ENCODE measurements at places on chromosomes 16 and 17. TPM values are rescaled to one million over a fixed set of nuclear protein-coding genes. Genes with fewer than 3 reads are reported as not detected.

Gene ESRP2
- total RNA-seq, result not detected

Gene NECAB2
- not detected for total RNA-seq

Gene GAST
- not detected for total RNA-seq

Gene TEKT5
- not detected for total RNA-seq

Gene C1QTNF8
- total RNA-seq, result not detected

Gene PNMT
- total RNA-seq, result not detected

Gene SPATA32
- not detected for total RNA-seq

Gene ITGA2B
- total RNA-seq, result not detected

Gene DCUN1D3
- 14.0 TPM for total RNA-seq

DNA sequence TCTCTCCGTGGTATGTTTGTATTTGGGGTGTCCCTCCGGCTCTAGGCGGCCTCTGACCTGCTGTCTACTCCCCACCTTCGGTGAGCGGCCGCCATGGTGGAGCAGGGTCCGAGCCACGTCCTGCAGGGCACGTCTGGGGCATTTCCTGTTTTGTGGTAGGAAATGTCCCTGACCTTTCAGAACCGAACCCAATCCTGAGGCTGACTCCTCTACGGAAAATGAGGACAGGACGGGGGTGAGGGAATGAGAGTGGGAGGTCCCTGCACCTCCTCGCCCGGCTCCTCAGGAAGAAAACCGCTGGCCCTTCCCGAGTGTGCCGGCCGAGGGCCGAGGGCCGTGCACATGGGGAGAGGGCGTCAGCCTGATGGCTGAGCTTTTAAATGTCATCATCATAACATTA lies 45.8 kb downstream of the WDR45B start:
- H3K27me3 ChIP-seq, result no peaks in the 10 kb centered on the region
- H3K36me3 ChIP-seq, result peaks cover 88% of the 10 kb centered on the region
- peaks cover 20% of the 10 kb centered on the region for H3K4me1 ChIP-seq
- no peak for DNase-seq
- no peak overlapping the region for H3K27ac ChIP-seq

GRCh38 chr17:43614561-43614960 lies 47.2 kb downstream of the MEOX1 start:
- H3K27me3 ChIP-seq, result no peaks in the 10 kb centered on the region
- no peaks in the 10 kb centered on the region for H3K36me3 ChIP-seq
- H3K4me1 ChIP-seq, result no peaks in the 10 kb centered on the region
- no peak overlapping the region for H3K27ac ChIP-seq

DNA sequence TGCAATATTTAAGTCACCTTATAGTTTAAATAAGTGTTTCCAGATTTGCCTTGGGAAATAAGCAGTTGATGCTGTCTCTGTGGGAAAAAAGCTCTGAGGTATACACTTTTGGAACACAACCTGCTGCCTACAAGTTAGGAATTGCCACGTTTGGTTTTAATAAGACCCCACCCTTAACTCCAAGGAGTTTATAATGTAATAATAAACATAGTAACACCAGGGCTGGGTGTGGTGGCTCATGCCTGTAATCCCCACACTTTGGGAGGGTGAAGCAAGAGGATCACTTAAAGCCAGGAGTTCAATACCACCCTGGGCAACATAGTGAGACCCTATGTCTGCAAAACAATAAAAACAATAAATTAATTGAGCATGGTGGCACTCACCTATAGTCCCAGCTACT lies 15.9 kb upstream of the SMG1 start:
- no peak overlapping the region for H3K27ac ChIP-seq
- no peaks in the 10 kb centered on the region for H3K27me3 ChIP-seq
- no peak overlapping the region for H3K4me3 ChIP-seq
- no peaks in the 10 kb centered on the region for H3K36me3 ChIP-seq

DNA sequence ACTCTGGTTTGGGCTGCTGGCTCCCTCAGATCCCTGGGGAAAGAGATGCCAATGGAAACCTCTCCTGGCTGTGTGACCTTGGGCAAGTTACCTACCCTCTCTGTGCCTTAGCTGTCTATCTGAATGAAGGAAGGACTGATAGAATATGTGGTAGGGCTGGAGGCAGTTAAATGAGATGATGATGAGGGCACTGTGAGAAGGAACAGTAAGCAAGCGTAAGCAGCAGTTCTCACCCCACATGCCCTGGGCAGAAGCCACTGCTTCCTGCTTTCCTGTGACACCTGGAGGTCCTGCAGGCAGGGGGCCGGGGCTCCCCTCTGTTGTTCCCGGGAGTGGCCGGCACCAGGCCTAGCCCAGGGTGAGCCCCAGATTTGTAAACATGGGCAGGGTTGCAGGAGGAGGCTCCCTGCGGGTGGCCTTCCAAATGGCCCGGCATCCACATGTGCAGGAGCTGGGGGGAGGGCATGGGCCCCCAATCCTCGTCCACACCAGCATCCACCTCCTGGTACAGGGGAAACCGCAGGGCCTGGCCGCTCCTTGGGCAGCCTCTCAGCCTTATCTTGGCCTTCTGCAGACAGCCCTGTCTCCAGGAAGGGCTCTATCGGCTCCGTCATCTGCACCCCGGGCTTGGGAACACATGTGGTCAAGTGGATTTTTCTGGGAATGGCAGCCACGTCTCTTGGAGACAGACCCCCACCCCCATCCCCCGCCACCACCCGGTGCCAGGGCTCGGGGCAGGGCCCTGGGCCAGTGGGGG lies 235.6 kb upstream of the GSE1 start:
- peaks cover under 1% of the 10 kb centered on the region for H3K36me3 ChIP-seq
- no peak for DNase-seq

- H3K4me3 ChIP-seq, result no peak overlapping the region
- no peaks in the 10 kb centered on the region for H3K27me3 ChIP-seq
- no peak for DNase-seq
- peak overlapping the region; percentile 30 for H3K27ac ChIP-seq
Observed at GRCh38 chr16:23505180-23505665, 5.1 kb downstream of the GGA2 start.

DNA sequence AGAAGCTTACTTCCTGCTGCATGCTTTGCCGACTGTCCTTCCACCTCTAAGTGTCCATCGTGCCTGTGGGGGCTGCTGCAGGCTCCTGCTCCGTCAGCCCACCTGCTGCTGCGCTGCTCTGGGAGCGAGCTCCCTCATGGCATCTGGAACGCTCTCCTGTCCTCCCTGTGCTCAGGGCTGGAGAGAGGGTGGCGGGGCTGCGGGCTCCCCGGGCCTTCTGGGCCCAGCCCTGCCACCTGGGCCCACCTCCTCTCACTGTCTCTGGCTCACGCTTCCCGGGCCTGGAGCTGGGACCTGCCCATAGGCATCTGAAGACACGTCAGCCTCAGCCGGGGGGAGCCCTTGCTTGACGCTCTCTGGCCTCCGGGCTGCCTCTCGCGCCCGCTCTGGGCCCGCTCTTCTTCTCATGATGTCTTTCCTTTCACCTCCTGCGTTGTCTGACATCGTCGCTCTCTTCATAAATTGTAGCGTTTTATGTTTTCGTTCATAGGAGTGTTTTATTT lies 27.0 kb downstream of the NME3 start:
- DNase-seq, result no peak
- H3K4me3 ChIP-seq, result no peak overlapping the region
- H3K27ac ChIP-seq, result no peak overlapping the region
- H3K27me3 ChIP-seq, result no peaks in the 10 kb centered on the region
- H3K4me1 ChIP-seq, result peaks cover 42% of the 10 kb centered on the region

DNA sequence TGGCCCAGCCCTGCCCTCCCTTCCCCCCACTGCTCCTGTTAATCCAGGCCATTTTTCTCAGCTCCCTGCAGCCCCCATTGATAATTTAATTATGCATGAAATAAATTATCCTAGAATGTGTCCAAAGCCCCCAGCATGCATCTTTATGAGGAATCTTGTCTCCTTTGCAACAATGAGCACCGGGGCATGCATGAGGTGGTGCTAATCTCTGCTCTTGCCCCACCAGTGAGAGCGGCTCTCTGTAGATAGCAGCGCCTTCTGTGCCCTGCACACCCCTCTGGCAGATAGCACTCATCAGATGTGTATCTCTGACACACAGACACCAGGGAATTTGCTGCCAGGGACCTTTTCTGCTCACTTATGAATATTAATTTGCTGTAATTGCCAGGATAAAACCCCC lies 140.2 kb upstream of the CDC42EP4 start:
- no peaks in the 10 kb centered on the region for H3K36me3 ChIP-seq
- no peaks in the 10 kb centered on the region for H3K4me1 ChIP-seq
- DNase-seq, result no peak

GRCh38 chr17:2240541-2240940 lies 63.0 kb downstream of the SMG6 start:
- no peak for DNase-seq

DNA sequence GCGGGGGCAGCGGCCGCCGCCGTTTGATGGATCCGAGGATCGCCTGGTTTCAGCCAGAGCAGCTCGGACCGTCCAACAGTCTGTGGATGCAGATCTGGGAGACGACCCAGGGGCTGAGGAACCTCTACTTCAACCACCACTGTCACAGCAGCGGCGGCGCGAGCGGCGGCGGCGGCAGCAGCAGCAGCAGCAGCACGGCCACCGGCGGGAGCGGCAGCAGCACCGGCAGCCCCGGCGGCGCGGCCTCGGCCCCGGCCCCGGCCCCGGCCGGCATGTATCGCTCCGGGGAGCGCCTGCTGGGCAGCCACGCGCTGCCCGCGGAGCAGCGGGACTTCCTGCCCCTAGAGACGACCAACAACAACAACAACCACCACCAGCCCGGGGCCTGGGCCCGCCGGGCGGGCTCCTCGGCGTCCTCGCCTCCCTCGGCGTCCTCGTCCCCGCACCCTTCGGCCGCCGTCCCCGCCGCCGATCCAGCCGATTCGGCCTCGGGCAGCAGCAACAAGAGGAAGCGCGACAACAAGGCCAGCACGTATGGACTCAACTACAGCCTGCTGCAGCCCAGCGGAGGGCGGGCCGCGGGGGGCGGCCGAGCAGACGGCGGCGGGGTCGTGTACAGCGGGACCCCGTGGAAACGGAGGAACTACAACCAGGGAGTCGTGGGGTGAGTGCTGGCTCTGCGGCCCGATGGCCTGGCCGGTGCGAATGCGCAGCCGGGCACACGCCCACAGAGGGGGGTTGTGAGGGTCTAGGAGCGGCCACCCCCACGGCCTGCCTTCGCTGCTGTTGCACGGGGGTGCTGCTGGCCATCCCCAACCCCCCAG lies 702 bp downstream of the TENT4B start:
- H3K36me3 ChIP-seq, result peaks cover 21% of the 10 kb centered on the region
- DNase-seq, result peak; percentile 47
- peaks cover 38% of the 10 kb centered on the region for H3K4me1 ChIP-seq
- no peaks in the 10 kb centered on the region for H3K27me3 ChIP-seq
- peak overlapping the region; percentile 98 for H3K4me3 ChIP-seq

DNA sequence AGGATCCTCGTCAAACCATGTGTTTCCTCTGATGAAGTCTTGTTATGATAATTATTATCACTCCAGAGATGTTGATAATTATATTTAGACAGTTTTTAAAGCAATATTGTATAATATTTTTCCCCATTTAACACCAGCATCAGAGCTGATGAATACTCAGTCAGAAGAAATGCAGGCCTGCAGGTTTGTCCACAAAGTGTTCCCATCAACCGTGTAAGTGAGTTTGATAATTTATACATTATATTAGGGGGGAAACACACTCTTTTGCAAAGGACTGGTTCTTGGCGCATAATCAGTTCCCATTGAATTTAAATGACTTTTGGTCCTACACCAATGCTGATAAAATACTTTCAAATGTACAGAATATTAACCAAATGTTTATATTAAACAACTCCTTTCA lies 454.8 kb downstream of the TOX3 start:
- H3K27me3 ChIP-seq, result no peaks in the 10 kb centered on the region
- H3K4me1 ChIP-seq, result no peaks in the 10 kb centered on the region
- no peak overlapping the region for H3K27ac ChIP-seq
- no peak for DNase-seq

- peaks cover 23% of the 10 kb centered on the region for H3K36me3 ChIP-seq
- H3K4me1 ChIP-seq, result peaks cover 13% of the 10 kb centered on the region
- H3K4me3 ChIP-seq, result no peak overlapping the region
- no peak for DNase-seq
- H3K27me3 ChIP-seq, result no peaks in the 10 kb centered on the region
Observed at GRCh38 chr17:36594626-36595401, 3.1 kb downstream of the DHRS11 start.

- DNase-seq, result no peak
- no peaks in the 10 kb centered on the region for H3K27me3 ChIP-seq
- peaks cover 88% of the 10 kb centered on the region for H3K36me3 ChIP-seq
- no peak overlapping the region for H3K27ac ChIP-seq
- no peak overlapping the region for H3K4me3 ChIP-seq
- peaks cover 78% of the 10 kb centered on the region for H3K4me1 ChIP-seq
Observed at GRCh38 chr17:81578561-81579225, 26.5 kb upstream of the FAAP100 start.

DNA sequence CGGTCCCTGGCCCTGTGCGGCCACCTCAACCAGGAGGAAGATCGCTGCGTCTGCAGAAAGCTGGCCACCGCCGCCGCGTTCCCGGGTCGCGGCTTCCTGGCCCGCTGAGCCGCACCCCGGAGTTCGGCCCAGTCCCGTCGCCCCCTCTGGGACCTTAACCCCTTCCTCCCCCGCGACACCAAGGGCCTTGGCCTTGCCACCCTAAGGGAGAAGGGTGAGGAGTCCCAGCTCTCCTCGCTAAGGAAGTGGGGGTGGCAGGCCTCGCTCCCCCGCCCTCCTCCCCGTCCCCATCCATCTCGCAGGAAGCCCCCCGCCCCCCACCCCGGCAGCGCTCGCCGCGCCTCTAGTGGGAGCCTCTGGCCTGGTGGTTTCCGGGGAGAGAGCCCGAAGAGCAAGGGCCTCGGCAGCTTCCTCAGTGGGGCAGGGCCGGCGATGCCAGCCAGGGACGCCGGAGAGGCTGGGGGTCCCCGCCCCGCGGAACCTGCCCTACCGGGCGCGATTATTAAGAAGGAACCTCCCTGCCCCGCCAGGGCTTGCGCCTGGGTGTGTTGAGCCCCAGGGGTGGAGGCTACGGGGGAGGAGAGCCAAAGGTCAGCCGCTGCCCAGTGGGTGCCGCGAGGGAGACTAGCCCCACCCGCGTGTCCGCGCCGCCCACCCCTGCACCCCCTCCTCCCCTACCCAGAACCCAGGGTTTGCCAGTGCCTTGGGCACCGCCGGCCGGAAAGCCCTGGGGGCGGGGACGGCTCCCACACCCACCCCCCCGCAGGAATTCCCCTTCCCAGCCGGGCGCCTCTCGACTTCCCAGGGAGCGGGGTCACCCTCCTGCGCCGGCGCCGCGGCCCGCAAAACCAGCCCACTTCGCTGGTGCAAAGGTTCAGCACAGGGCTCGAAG lies 6.8 kb downstream of the CBX4 start:
- H3K27me3 ChIP-seq, result no peaks in the 10 kb centered on the region
- DNase-seq, result no peak

- peaks cover 21% of the 10 kb centered on the region for H3K36me3 ChIP-seq
- H3K4me1 ChIP-seq, result no peaks in the 10 kb centered on the region
- H3K27ac ChIP-seq, result no peak overlapping the region
- DNase-seq, result no peak
Observed at GRCh38 chr17:65548269-65548969, 13.0 kb downstream of the AXIN2 start.

- no peaks in the 10 kb centered on the region for H3K36me3 ChIP-seq
- no peak overlapping the region for H3K27ac ChIP-seq
- 0 out of 2 replicates have a peak, but pooled peaks cover 4% of the 10 kb centered on the region for H3K27me3 ChIP-seq
Observed at GRCh38 chr17:17466511-17466910, 10.3 kb upstream of the MED9 start.

DNA sequence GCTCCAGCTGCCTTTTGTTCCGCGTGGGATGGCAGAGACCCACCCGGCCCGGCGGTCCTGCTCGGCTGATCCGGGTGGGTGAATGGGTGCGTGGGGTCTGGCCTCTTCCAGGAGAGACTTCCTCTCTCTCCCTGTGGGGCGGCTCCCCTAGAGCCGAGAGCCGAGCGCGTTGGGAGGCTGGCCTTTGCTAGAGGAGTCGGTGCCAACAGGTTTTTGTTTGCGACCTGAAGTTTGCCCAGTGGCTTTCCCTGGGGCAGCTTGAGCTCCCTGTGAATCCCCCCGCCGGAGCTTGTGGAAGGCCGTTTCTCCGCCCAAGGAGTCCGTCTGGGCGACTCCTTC lies 970 bp downstream of the EPN2 start:
- H3K27me3 ChIP-seq, result no peaks in the 10 kb centered on the region
- peaks cover 4% of the 10 kb centered on the region for H3K36me3 ChIP-seq
- H3K4me1 ChIP-seq, result peaks cover 8% of the 10 kb centered on the region
- DNase-seq, result peak; percentile 26

Measured in SJSA1 (cell line).